Substantia nigra (tissue), 51 donors: ENCODE measurements at places on chromosomes 6 and 20.
A peak's percentile ranks its signal among the peaks of the same experiment; 100 is the strongest.

GRCh38 chr20:7672571-7672970 is 267.7 kb downstream of the HAO1 start:
- DNase-seq, result no peak

DNA sequence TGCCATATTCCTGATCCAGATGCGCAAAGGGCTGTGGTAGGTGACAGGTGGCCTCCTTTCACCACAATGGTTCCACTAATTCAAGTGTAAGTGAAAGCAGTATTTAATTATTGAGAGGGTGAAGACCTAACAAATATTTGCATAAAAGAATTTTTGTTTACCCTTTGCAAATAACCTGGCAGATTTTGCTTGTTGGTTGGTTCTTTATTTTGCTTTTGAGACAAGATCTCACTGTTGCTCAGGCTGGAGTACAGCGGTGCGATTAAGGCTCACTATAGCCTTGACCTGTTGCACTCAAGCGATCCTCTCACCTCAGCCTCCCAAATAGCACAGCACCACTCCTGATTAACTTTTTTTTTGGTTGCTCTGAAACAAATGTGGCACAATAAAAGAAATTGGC is 49.2 kb downstream of the PCNA start:
- no peak for DNase-seq

- no peak for DNase-seq
These were observed 18.4 kb upstream of the DOK5 start for GRCh38 chr20:54456961-54457360.

DNA sequence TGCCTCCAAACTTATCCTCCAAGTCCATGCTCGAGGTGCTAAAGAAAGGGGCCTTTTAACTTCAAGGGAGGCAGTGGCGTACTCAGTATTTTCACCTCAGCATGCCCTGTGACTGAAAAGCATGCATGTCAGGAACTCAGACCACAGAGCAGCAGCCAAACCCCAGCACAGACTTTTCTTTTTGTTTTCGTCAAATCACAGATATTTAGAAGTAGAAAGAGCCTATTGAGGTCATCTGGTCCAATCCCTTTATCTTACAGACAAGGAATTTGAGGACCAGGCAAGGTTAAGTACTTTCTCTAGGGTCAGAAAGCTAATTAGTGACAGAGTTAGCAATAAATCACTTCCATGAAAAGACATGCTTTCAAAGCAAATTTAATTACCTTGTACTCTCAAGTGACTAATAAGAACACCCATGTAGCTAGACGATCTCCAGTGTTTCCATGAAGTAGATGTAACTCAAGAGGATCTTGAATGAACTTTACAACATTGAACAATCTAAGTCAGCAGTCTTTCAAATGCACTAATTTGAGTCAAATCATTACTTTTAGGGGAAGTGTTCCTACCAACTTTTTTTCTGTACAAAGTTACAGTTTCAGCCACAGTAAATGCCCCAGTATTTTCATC is 35.9 kb downstream of the MOXD1 start:
- DNase-seq, result no peak

DNA sequence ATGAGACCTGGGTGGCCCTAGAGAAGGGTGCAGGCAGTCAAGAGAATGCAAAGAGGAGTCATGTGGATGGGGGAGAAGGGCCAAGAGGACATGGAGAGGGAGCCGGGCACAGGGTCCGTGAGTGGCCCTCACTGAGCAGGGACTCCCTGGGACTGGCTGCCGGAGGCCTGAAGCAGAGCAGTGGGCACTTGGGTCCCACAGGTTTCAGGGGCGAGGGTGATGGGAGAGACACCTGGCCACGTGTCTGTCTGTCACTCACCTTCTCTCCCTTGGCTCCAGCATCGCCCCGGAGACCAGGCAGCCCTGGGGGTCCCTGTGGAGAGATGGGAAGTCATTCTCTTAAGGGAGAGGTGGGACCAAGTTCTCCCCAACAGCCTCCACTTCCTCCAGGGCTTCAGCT is 25.5 kb downstream of the COL11A2 start:
- no peak for DNase-seq

GRCh38 chr20:60453388-60454246 is 495.4 kb downstream of the CDH26 start:
- no peak for DNase-seq

- peak; percentile 72 for DNase-seq
These were observed at the start of gene OGFRL1 for GRCh38 chr6:71288228-71289038. OGFRL1 (plus strand) TSS chr6:71288811; CDS start chr6:71288937, 126 bp downstream.

DNA sequence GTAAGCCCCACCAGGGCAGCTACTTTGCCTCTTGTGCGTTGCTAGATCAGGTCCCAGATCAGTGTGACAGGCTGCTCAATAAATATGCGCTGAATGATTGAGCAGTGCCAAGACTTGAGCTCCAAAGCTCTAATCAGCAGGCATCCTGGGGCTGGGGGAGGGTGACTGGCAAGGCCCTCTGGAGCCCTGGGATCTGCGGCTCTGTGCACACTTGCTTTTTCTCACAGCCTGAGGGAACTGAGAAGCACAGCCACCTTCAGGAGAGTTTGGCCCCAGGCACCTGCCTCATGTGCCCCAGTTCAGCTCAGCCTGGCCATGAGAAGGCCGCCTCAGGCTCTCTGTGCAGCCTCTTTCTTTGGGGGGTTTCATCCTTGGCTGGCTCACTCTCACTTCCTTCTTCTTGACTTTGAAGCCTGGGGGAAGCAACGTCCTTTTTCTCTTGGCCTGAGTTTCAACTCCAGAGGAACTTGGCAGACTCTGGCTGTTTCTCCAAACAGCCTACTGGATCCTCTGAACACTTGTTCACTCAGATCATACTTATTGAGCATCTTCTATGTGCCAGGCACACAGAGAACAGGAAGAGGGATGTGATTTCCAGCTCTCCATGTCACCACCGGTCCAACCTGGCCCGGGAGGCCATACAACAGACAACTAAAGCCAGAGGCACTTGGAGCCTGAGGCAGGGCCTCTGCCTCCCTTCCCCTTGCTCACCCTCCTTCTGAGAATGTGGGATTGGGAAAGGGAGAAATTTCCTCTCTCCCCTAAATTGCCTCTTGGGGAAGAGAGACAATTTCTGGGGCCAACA is 114.0 kb downstream of the VEGFA start:
- DNase-seq, result no peak

- DNase-seq, result no peak
These were observed 173.4 kb downstream of the PLCB1 start for GRCh38 chr20:8305449-8305978.

DNA sequence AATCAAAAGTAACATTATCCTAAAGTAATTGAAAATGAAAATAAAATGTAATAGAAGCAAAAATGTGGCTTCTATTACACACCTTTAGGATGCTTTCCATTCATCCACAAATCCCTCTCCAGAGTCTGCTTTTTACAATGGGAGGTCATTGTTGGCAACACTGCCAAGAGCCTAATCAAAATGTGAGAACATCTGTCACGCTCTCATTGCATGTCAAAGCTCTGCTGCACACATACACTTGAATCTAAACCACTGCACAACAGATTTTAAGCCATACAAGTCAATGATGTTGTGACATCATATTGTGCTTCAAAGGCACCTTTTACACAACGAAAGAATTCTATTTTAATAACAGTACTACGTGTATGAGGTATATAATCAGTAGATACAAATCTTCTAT is 82.1 kb downstream of the PREP start:
- no peak for DNase-seq

- DNase-seq, result no peak
These were observed 49.0 kb downstream of the APCDD1L start for GRCh38 chr20:58466095-58466708.

DNA sequence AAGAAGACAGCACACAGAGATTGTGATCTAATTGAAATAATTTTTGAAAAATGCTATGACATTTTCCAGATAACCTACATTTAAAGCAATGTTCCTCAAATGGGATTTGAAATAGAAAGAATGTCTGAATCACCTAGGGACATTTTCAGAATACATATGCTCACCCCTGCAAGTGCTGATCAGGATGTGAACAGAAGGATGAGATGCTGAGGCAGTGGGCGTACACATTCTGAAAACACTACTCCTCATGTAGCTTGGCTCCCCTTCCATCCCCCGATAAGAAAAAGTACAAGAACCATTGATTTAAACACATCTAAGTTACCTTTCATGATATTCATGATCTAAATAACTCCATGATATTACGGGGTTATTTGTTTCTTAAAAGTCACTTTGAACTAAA is 29.9 kb upstream of the HINT3 start:
- no peak for DNase-seq

DNA sequence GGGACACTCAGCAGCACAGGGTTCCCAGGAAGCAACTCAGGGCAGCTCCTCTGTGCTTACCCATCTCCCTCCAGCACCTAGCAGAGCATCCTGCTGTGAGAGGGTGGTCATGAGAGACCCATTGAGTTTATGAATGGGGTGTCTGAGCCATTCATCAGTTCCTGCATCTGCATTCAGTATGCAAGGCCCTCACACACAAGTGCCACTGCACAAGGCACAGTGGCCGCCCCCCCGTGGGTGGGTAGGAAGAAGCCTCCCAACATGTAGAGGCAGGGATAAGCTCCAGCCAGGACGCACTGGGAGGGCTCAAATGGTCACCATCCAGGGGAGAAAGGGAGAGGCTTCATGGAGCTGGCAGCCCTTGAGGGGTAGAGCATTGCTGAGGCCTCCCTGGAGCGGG is 43.0 kb downstream of the FOXP4 start:
- DNase-seq, result no peak

- DNase-seq, result no peak
These were observed 115.2 kb upstream of the HMGCLL1 start for GRCh38 chr6:55694148-55694547.

GRCh38 chr20:37179683-37180524 is 556 bp upstream of the MROH8 start:
- DNase-seq, result no peak

DNA sequence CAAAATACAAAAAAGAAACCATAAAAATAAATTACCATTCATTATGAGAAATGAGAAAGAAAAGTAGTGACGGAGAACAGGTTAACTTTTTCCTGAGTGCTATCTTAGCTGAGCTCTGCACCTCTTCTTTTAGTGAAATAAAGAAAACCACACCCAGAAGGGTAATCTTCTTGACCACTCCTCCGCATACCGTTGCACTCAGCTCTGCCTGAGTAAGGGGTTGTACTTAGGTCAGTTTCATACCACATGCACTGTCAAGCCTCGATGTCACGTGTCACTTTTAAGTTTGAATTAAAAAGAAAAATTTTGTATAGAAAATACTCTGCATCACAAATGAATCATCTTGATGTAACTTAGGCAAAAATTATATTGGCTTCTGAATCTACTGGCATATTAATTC is 2.8 kb downstream of the EZR start:
- no peak for DNase-seq

GRCh38 chr6:137968455-137968804 is 101.4 kb downstream of the TNFAIP3 start:
- DNase-seq, result no peak

GRCh38 chr6:165967810-165968407 is 199.7 kb downstream of the TBXT start:
- no peak for DNase-seq

- DNase-seq, result no peak
These were observed 4.8 kb upstream of the MRPS10 start for GRCh38 chr6:42222448-42222847.

GRCh38 chr6:163648868-163649267 is 234.3 kb downstream of the QKI start:
- DNase-seq, result no peak

- DNase-seq, result no peak
These were observed 51.4 kb downstream of the TMEM242 start for GRCh38 chr6:157271911-157272310.

DNA sequence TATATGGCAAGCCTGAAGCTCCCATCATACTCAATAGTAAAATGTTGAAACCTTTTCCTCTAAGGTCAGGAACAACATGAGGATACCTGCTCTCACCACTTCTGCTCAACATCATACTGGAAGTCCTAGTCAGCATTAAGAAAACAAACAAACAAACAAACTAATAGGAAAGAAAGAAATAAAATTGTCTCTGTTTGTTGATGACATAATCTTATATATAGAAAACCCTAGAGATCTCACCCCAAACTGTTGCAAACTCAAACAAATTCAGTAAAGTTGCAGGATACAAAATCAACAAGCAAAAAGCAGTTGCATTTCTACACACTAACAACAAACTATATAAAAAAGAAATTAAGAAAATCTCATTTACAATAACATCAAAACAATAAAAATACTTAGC is 20.5 kb downstream of the TTLL2 start:
- no peak for DNase-seq

DNA sequence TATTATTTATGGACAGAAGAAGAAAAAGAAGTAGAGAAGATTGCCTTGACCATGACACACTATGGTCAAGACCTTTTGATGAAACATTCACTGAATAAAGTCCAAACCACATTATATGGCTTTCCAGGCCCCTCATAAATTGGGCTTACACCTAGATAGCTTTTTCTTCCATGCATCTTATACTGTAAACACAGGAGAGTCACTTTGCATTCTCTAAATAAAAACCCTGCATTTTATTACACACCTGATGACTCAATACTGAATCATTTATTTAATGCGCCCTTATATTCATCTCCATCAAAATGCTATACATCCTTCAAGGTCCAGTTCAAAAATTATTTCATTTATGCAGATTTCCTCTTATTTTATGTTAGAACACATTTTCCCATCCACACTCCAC is 78.0 kb downstream of the COL21A1 start:
- no peak for DNase-seq

DNA sequence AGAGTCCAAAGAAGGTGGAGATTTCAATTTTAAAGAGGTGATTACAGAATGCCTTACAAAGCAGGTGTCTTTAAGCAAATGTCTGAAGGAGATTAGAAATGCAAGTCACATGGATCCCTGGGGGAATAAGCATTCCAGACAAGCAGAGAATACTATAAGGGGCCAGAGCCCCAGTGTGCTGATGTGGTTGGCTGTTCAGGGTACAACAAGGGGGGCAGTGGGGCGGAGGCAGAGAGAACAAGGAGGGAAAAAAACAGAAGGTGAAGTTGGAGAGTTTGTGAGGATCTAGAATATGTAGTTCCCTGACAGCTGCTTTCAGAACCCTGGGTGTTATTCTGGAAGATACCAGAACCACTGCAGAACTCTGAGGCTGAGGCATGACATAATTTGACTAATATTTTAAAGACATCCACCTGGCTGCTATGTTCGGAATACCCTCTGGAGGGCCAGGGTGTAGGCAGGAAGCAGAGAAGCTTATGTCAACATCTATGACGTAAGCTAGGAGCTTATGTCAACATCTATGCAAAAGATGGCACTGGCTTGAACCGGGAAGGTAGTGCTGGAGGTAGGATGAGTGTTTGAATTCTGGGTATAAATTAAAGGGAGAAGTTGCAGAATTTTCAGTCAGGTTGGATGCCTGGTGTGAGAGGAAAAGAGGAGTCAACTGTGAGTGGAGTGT is 276.3 kb upstream of the AGPAT4 start:
- no peak for DNase-seq

DNA sequence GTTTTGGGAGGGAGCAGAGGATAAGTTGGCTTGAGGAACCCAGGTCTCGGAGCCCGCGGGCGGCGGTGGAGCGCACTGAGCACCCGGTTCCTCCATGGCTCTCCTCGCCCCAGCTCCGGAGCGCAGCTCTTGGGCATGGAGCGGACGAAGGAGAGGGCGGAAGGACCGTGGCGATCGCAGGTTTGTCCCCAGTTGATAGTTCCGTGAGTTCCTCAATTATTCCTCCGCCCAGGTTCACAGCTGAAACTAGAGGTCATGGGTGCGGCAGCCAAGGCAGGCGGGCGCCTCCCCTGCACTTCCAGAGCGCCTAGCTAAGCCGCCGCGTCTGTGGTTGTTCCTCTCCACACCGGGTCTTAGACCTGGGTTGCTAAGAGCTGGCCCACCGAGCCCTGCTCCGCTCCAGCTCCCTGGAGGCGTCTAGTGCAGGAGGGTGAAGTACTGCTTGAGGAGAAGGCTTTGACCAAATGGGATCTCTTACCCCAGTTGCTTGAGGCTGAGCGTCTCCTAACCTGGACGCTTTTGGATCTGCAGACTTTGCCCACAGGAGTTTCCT is at the start of gene HTR1B:
TSS of gene HTR1B (minus strand) at position 184 of the 553 bp plus-strand sequence. CDS start at position 96, 88 bp downstream.
- DNase-seq, result no peak
